ENCODE measurements at places on chromosomes 1 and 21.
A peak's percentile ranks its signal among the peaks of the same experiment; 100 is the strongest.

DNA sequence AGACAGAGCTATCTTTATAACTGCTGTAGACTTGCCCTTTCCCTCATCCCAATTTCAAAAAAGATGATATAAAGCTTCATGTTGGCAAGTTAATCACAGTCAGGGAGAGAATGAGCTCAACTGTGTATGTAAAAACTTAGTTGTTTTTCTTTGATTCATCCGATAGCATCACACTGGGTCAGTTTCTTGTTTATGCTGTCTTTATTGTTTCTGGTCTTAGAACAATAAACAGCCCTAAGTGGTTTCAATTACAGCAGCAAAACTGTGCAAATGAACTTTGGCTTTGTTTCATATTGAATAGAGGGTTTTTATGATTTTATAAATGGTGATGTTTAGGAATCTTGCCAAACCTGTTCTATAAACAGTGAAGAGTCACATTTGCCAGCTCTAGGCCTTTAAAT, 423.8 kb upstream of the CXADR start:
- no peak for DNase-seq

GRCh38 chr1:53601867-53602775, 136.8 kb downstream of the GLIS1 start:
- DNase-seq, result no peak

DNA sequence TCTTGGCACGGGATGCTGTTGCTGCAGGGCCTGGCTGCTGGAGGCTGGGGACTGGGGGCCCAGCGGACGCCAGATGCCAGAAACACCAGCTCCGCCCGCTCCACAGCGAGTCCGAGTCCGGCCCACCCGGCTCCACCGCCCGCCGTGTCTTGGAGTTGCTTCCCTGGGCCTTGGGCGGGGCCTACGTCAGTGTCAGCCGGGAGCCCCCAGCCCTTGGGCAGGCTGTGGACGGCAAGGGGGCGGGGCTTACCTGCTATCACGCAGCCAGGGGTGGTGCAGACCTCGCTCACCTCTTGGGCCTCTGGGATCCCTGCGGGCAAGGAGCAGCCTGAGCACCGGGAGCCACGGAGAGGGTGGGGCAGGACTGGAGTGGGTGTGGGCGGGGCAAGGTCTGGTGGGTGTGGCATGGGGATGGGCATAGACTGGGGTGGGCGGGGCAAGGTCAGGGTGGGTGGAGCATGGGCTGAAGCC, 21.8 kb downstream of the MMEL1 start:
- peak; percentile 64 for DNase-seq

DNA sequence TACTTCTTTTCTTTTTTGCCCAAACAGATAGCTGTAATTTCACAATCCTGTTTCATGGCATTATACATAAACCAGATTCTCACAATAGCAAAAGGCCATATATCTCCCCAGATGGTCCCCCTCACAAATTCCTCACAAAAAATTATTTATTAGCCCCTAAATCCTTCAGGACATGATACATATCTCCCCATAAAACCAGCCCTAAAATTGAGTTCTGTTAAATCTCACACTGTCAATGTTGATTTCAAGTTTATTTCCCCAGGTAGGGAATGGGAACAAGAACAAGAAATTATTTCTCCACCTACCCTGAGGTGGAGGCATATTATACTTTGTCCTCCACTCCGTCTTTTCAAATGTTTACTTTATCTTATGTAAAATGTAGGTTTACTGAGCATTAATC, 163.4 kb upstream of the CHRM3 start:
- DNase-seq, result no peak

GRCh38 chr1:44617703-44618029, 56.6 kb downstream of the TMEM53 start:
- no peak for DNase-seq

- DNase-seq, result no peak
Observed at GRCh38 chr1:46508757-46509156, 19.1 kb downstream of the DMBX1 start.

- DNase-seq, result no peak
Observed at GRCh38 chr1:241375886-241376285, 18.9 kb upstream of the RGS7 start.

DNA sequence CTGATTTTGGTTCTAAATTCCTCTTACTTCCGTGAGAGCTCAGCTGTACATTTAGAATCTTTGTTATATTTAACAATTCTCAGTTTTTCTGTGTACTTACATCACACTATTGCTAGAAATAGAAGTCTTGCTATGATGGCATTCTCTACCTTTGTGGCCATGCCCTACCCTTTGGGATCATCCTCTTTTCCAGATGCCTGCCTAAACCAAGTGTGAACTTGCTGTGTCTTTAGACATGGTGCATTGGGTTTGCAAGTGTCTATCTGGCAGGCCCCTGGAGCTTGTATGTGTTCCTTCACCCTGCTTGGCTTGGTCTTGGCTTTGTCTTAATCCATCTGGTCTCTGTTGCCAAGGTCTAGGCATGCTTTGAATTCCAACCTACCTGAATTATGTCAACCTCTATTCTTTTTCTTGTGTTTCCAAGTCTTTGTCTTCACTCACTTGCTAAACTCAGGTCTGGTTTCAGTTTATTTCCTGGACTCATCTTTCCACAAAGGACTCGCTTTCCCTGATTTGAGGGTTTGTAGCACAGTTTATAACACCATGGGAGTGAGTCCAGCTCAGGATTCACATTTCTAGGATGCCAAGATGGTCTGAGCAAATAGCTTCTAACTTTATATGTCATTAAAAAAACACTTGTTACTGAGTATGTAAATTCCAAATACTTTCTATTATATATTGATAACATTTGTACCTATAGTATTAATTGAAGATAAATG, 20.6 kb upstream of the APOBEC4 start:
- no peak for DNase-seq

GRCh38 chr1:165143437-165144065, 213.0 kb downstream of the LMX1A start:
- DNase-seq, result peak; percentile 84

DNA sequence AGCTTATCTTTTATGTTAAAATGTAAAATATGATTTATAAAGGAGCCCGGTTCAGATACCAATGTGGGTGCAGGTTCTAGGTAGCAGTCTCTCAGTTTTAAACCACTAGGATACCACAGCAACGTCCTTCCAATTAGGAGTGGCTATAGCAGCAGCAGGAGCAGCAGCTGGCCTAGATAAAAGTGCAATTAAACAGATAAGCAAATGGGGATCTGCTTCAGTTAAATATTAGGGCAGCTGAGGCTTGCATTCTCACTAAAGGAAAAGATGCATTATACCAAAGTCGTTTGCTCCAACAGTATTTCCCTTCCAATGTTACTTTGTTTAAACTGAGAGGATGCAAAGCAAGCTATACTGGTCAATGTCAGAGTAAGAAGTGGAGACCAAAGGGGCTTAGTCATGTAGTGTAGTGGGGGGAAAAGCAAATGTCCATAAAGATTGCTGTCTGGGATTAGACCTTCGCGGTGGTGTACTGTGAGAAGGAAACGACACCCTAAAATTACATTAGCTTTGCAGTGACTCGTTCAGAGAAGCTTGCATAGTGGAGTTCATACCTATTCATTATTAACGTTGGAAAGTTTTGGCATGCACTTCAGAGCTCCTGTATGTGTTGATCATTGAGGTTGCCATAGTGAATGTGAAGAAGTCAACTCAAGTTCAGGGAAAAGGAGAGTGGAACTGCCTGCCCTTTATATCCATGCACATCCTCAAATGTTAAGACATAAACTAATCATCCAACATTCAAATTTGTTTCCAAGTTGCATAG, 272.2 kb downstream of the VAV3 start:
- no peak for DNase-seq

DNA sequence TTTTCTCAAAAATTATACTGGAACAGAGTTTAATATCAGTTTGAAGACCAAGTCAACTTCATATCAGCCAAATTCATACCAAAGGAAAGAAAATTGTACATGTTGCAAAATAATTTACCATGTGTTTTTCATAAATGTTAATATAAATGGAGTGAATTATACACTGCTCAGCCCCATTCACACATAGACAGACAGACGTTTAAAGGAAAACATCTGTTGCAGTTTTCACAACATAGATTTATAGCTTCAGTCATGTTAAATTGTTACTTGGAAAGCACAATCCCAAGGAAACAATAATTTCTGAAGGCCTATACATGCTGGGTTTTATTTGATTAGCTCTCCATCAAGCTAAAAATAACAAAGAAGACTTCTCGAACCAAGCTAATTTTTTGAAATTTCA, 27.8 kb upstream of the HYI start:
- no peak for DNase-seq

All from H1 (cell line).